ENCODE measurements at places on chromosomes 11 and 22.

DNA sequence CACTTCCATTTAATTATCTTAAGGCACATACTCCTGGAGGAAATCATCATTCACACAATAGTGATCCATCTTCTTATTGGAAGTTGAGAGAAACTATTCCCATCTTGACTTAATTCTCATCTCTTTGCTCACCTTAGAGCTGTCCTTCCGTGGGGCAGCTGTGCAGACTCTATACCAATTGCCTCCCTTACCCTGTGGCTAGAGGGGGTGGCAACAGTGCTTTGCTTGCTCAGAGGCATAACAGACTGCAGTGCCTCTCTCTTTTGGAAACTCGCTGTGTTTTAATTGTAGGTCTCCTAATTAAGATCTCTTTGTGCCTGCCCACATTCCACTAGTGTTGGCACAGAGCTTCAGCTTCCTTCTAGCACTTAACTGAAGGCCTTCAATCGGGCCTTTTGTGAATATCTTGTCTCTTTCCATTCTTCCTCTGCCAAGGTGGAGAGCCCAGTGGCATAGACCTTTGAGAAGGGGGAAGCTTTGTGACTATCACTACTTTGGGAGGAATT is 5.5 kb downstream of the KMT2A start:
- DNase-seq = no peak

DNA sequence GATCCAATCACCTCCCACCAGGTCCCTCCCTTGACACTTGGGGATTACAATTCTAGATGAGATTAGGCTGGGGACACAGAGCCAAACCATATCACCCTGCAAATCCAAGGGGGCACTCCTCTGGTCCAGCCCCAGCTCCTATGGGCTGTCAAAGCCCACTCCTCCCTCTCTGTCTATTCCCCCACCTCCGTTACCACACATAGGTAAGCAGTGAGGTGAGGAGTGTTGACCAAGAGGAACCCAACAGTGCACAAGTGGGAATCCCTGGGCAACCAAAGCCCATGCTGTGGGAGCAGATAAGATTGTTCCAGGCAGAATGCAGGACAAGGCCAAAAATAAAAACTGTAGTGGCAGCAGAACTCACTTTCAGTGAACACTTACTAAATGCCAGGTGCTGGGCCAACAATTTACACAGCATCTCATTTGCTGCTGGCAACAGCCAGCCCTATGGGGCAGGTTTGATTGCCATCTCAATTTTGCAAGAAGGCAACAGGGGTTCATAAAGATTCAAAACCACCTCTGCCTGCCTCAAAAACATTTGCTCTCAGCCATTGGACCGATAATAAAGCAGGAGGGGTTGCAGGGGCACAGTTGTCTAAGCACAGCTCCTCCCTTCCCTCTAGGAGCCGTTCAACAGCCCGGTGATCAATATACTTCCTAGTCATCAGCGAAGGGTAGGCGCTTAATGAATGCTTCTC is 8.9 kb downstream of the SDF2L1 start:
- no peak for DNase-seq

- DNase-seq = no peak
These were observed 24.2 kb upstream of the YPEL1 start for GRCh38 chr22:21759646-21760376.

DNA sequence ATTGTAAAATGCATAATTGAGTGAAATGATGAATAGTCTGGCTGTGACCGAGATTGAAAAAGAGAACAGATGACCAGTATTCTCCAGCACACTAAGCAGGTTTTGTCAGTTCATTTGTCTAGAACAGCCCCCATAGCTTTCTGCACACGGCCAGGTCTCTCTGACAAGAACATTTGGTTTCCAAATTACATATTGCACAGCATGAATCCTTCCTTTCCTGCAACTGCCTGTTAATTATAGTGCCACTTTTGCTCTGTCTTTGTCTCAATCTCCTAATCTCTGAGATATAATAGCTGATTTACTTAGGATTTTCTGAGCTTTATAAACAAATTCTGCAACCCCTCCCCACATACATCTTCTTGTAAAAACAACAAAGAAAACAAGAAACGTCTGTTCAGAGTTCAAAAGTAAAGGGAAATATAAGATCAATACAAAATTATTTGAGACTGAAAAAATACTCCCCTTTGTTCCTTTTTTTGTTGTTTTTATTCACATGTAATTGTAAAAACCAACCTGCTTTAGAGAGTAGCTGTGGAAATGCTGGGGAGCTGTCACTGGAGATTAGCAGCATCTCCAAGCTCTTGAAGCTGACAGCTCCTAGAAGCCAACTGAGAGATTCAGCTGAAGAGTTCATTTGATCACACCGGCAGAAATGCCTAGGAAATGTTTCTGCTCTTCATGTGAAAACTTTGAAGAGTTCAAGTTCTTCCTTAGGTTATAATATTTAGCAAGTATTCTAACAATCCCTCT is 998.1 kb downstream of the DLG2 start:
- DNase-seq = no peak

DNA sequence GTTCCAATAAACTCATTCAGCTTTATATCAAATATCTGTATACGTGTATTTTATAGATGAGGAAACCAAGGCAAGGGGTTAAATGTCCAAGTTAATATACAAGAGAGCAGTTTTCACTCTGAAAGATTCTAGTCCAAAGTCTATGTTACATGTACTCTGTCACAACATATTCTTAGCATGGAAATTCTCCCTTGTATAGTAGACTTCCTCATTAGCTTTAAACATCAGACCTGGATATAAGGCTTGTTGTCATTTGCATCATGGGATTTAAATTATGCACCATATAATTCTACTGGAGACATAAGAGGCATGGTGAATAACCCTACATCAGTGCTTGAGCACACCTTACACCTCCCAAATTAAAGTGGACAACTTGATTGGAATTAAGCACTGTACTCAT is 681.9 kb upstream of the CCDC179 start:
- DNase-seq = no peak

- no peak for DNase-seq
These were observed 23.3 kb downstream of the ST3GAL4 start for GRCh38 chr11:126378763-126379162.

DNA sequence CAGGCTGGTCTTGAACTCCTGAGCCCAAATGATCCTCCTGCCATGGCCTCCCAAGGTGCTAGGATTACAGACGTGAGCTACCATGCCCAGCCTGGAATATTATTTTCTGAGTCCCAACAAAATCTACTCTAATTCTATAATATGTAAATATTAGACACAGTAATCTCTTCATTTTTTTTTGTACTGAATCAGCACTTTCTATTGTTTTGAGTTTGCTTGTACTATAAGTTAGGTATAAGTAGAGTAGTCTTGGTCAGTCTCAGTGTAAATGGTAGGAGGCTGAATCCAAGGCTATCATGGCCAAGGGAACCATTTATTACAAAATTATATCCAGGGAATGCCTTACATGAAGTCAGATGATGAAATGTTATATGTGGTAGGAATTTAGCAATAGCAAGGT is 19.6 kb upstream of the OR6X1 start:
- no peak for DNase-seq

DNA sequence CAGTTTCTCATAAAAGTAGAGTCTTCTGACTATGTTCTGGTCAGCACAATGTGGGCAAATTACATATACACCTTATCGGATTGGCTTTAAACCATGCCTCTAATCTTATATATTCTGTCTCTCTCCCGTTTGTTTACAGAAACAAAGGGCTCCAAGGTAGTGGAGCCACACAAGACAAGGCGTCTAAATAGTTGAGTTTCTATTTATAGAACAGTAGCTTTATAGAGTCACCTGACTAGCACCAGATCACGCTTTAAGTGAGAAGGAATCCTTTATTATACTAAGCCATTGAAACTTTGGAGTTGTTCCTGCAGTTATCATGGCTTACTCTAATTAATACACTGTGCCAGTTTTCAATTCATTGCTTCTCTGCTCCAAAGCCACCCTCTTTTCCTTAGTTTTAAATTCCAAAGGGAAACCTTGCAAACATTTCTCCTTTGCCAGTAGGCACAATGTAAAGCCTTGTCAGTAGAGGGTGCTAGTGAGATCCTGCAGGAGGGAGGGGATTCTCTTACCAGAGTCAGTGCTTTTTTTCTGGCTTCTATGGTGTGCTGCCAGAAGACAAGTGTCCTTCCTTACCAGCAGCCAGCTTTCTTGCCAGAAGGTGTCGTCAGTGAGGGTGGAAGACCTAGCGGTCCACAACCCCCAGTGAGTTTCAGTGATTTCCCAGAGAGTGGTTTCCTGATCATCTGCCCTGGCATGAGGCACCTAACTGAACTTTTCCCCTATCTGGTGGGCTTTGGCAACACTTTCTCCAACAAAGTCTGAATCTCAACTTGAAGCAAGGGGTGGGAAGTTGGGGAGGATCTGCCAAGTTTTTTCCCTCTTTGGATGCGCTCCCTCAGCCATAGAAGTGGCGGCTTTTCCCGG is 71.7 kb downstream of the RAB38 start:
- DNase-seq = no peak

- DNase-seq = no peak
These were observed 565.8 kb downstream of the BUD13 start for GRCh38 chr11:116207019-116207418.

DNA sequence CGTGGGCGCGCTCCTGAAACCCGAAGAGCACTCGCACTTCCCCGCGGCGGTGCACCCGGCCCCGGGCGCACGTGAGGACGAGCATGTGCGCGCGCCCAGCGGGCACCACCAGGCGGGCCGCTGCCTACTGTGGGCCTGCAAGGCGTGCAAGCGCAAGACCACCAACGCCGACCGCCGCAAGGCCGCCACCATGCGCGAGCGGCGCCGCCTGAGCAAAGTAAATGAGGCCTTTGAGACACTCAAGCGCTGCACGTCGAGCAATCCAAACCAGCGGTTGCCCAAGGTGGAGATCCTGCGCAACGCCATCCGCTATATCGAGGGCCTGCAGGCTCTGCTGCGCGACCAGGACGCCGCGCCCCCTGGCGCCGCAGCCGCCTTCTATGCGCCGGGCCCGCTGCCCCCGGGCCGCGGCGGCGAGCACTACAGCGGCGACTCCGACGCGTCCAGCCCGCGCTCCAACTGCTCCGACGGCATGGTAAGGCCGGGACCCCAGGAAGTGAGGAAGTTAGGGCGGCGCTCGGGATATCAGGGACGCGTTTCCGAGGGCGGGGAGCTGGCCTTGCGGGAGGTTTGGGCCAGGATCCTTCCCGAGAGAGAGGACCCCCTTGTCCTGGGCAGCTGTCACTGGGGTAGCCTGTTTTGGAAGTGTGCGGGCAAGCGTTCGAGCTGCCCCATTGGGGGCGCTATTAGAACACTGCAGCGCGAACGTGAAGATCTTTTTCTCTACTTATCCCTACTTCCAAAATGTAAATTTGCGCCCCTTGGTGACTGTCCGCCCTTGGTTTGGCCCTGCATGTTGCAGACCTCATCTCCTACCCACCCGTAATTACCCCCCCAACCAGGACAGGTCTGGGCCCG is 796 bp downstream of the MYOD1 start:
- DNase-seq = no peak

DNA sequence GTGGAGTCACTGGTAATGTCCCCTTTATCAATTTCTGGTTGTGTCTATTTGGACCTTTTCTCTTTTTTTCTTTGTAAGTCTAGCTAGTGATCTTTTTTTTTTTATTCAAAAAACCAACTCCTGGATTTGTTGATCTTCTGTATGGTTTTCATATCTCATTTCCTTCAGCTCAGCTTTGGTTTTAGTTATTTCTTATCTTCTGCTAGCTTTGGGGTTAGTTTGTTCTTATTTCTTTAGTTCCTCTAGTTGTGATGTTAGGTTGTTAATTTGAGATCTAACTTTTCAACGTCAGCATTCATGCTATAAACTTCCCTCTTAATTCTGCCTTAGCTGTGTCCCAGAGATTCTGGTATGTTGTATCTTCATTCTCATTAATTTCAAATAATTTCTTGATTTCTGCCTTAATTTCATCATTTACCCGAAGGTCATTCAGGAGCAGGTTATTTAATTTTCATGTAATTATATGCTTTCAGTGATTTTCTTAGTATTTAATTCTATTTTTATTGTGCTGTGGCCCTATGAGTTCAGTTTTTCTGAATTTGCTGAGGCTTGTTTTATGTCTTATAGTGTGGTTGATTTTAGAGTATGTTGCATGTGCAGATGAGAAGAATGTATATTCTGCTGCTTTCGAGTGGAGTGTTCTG is 29.0 kb downstream of the PI4KA start:
- no peak for DNase-seq

DNA sequence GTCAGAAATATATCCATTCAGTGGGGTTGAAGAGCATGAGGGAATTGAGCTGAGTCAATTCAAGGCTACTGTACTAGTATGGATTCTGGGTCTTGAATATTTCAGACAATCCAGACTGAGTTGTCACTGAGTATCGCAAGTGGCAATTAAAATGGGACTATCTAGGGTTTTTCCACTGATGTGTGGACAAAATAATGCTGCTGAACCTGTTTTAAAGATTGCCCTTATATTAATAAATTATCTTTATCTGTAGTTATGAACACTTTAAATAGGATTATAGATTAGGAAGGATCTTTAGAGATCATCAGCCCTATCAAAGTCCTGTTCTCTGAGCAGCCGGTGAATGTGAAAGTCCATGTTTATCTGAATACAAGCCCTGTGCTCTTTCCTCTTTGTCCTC is 478.3 kb upstream of the KIRREL3 start:
- DNase-seq = no peak

- DNase-seq = no peak
These were observed 632.3 kb downstream of the TBC1D22A start for GRCh38 chr22:47394504-47395440.

GRCh38 chr11:111177037-111177871 is 68.3 kb upstream of the POU2AF2 start:
- no peak for DNase-seq

DNA sequence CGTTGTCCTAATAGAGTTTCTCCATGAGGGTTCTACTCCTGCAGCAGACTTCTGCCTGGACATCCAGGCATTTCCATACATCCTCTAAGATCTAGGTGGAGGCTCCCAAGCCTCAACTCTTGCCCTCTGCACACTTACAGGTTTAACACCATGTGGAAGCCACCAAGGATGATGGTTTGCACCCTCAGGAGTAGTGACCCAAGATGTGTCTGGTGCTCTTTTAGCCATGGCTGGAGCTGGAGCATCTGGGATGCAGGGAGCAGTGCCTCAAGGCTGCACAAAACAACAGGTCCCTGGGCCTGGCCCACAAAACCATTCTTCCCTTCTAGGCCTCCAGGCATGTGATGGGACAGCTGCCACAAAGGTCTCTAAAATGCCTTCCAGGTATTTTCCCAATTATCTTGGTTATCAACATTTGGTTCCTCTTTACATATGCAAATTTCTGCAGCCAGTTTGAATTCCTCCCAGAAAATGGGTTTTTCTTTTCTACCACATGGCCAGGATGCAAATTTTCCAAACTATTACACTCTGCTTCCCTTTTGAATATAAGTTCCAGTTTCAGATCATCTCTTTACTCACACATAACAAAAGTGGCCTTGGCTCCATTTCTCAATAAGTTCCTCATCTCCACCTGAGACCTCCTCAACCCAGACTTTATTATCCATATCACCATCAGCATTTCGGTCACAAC is 69.5 kb upstream of the GNAZ start:
- DNase-seq = no peak
